ENCODE measurements at places on chromosomes 11 and 22.

DNA sequence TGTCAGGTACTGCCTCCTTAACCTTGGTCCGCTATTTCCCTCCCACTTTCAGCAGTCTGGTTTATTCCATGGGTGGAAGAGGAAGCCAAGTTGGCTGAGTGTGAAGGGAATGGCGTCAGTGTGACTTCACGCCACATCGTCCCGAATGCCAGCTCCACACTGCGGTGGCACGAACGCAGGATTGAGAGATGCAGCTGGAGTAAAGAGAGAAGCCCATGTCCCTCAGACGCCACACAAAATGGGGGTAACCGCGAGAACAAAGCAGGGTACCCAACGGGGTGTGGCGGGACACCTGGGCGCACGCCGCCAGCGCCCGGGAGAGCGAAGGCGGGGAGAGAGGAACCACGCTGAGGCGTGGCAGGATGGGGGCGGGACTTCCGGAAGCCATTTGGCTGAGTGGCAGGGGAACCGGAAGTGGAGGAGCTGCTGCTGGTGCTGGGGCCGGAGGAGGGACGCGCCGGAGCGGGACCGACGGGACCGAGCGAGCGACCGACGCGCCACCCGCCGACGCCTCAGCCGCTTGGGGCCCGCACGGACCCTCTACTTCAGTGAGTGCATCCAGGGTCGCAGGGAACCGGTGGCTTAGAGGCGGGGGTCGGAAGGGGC, at the start of gene PAFAH1B2:
Gene PAFAH1B2 (plus strand): TSS at position 417 of the 606 bp plus-strand sequence. CDS start 8,161 bp downstream, outside the sequence.
- ATAC-seq: peak; percentile 98

- ATAC-seq: no peak
Observed at GRCh38 chr22:22194931-22195264, 49.7 kb upstream of the VPREB1 start.

DNA sequence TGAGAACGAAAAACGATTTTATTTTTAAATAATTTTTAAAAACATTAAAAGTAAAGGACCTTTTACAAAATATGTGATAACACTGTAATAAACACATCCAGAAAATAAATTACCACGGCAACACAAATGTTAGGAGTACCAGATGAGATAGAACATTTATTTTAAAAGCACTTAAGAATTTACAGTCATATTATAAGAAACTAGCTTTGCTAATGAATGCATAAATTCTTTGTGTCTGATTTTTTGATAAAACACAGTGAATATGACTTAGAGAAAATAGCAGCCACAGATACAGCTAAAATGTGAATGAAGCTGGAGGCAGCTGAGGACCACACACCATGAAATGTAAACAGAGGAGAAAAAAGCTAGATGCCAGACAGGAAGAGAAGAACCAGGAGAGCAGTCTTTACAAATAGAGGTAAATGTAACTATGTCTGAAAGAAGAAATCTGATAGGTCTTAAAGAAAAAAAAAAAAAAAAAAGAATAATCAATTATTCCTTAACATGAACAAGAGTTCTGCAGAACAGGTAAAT, 14.6 kb downstream of the CCDC34 start:
- ATAC-seq: no peak

DNA sequence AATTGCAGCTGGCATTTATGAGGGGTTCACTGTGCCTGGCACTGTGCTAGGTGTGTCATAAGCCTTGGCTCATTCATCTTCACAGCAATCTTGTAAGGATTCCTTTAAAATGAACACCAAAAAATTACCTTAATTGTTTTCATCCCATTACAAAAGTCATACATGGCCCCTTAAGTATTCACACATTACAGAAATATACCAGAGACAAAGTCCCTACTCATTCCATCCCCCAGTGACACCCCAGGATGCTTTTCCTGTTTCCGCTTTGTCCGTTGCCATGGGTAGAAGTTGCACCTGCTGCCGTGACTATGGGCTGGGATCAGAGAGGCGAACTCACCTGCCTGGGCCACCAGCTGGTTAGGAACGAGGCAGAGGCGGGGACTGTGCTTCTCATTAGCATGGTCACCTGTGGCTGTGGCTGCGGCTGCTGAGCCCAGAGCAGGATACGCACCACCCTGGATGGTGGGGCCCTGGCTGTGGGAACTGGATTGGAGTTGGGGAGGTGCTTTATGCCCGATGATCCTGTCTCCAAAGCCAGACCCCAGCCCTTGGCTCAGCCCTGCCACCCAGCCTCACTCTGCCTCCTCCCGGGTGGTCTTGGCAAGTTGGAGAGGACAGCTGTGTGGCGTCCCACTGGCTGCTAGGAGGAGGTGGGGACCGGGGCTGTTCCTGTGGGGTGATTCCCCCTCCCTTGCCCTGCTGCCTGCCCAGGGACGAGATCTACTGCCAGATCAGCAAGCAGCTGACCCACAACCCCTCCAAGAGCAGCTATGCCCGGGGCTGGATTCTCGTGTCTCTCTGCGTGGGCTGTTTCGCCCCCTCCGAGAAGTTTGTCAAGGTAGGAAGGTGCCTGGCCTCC, 60.8 kb downstream of the MYO7A start:
- no peak for ATAC-seq

DNA sequence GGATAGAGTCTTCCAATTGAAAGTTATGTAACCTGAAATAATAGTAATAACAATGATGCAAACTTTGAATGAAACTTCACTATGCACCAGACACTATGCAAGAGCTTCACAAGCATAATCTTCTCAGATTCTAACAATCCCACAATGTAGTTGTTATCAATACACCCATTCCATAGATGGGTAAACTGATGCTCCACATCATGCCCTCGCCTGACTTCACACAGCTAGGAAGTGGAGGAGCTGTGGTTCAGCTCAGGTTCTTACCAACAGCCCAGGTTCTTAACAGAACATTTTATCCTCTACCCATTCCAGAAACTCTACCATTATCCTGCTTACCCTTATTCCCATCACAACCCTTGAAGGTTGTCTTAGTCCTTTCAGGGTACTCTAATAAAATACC, 50.4 kb upstream of the HMGXB4 start:
- no peak for ATAC-seq

GRCh38 chr11:105046898-105047579, 1.9 kb upstream of the CARD16 start:
- ATAC-seq: no peak

GRCh38 chr11:131907371-131907770, 537.0 kb downstream of the NTM start:
- no peak for ATAC-seq
